ENCODE measurements at places on chromosomes 1 and 21.

GRCh38 chr1:19365721-19366120 is 53.6 kb downstream of the SLC66A1 start:
- no peak for DNase-seq

DNA sequence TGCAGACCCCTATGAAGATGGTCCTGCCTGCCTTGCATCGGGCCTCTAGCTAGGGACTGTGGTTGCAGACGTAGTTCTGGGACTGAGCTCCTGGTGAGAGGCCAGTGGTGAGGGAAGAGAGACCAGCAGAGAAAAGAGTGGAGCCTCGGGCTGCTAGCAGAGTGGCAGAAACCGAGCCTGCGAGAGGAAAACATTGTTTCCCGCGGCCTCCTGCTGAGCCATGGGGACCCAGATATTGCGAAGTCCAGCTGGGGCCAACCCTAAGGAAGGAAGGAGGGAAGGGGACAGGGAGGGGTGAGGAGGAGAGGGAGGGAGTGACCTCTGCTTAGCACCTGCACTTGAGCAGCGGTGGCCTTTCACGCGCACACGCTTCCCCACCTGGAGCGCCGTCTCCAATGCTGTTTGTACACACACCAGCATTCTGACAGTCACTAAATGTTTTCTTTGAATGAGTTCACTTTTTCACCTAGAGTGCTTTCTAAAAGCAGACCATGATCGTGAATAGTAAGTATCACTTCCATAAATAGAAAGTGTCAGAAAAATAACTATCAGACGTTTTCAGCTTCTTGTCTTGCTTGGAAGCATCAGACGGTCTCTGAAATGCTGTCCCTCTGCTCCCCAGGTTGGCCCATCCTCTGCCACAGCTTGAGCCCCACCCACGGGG is 2.5 kb upstream of the FNDC10 start:
- DNase-seq = no peak

- DNase-seq = no peak
Measured at GRCh38 chr1:2314803-2315673, 76.3 kb downstream of the MORN1 start.

GRCh38 chr1:5947978-5948680 is 44.1 kb downstream of the NPHP4 start:
- no peak for DNase-seq

DNA sequence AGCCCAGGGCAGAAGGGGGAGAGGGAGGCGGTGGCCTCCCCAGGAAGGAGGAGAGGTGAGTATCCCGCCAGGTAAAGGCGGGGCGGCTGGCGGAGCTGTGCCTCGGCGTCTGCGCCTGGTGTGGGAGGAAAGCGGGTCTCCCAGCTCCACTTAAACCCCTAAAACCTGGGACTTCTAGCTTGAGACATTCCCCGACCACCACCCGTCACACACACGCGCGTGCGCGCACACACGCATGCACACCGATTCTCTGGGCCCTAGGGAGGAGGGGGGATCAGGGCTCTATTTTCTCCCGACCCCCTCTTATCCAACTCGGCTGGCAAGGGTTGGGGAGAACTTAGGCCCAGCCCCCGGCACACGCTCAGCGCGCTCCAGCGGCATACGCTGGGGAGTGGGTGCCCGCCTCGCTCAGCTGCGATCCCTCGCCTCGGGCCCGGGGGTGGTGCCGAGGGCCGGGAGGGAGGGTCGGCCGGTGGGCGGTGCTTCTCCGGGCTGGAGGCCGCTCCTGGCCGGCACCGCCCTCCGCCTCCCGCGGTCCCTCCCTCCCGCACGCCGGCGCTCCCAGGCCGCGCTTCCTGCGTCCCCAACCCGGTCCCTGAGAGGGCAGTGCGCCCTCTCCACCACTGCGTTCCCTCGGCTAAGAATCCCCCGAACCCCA is at the start of gene TMEM51:
Gene TMEM51, plus strand, starts transcription at position 564 of the 658 bp plus-strand sequence. CDS start 61,341 bp downstream, outside the sequence.
- no peak for DNase-seq

GRCh38 chr1:24745711-24746413 is 615 bp downstream of the CLIC4 start:
- no peak for DNase-seq

DNA sequence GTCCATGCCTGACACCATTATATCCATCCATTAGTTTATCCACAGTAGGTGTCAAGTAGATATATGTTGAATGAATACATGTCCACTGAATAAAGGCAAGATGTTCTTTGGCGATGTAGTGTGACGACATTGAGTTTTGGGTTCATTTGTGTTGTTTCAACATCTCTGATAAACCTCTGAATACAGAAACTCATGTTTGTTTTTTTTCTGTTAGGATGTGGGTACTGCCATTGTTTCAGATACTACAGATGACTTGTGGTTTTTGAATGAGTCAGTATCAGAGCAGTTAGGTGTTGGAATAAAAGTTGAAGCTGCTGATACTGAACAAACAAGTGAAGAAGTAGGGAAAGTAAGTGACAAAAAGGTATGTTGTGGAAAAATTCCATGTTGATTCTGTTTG is 28.1 kb downstream of the MDM4 start:
- DNase-seq = no peak

GRCh38 chr1:154186852-154187501 is 4.9 kb downstream of the TPM3 start:
- DNase-seq = no peak

DNA sequence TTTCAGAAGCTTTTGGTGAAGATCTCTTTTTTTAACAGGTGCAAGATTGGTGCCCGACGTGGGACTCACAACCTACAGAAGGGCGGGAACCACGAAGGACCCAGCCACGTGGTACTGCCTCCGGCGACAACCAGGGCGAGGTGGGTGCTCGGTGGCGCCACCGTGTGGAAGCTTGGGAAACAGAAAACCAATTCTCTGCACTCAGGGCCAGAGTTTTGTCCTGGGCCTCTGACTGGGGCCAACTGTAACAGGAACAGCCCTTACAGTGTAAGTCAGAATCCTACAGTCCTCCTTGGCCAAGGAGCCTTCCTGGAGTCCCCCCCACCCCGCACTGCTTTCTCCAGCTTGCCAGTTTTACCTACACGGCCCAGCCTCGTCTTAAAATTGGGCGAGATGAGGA is 11.6 kb upstream of the S100A7A start:
- no peak for DNase-seq

DNA sequence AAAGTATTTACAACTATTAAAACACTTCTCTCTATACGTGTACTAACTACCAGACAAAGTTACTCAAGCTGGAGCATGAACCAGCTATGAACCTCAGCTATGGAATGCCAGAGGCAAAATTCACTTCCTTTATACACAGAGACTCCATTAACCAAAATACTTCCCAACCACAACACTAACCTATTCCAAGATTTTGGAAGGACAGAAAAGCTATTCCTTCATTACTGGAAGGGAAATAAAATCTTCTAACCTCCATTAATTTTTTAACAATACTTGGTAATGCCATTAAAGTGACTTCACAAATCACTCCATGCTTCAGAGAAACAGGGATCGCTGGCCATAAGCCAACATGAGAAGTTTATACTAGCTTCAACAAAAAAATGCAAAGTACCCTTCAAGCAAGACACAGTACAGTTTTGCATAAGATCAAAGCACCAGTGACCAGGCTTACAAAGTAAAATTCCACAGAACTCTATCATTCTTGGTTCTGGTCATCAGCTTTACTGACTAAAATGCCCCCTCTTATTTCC is 58.0 kb downstream of the PUM1 start:
- no peak for DNase-seq

GRCh38 chr1:16450863-16451481 is 10.4 kb downstream of the NECAP2 start:
- DNase-seq = no peak

GRCh38 chr1:189847613-189848012 is 630.1 kb downstream of the BRINP3 start:
- no peak for DNase-seq

- no peak for DNase-seq
Measured at GRCh38 chr1:8456308-8456912, 138.5 kb downstream of the SLC45A1 start.

- DNase-seq = no peak
Measured at GRCh38 chr1:104768466-104768865, 1018.8 kb downstream of the AMY1C start.

DNA sequence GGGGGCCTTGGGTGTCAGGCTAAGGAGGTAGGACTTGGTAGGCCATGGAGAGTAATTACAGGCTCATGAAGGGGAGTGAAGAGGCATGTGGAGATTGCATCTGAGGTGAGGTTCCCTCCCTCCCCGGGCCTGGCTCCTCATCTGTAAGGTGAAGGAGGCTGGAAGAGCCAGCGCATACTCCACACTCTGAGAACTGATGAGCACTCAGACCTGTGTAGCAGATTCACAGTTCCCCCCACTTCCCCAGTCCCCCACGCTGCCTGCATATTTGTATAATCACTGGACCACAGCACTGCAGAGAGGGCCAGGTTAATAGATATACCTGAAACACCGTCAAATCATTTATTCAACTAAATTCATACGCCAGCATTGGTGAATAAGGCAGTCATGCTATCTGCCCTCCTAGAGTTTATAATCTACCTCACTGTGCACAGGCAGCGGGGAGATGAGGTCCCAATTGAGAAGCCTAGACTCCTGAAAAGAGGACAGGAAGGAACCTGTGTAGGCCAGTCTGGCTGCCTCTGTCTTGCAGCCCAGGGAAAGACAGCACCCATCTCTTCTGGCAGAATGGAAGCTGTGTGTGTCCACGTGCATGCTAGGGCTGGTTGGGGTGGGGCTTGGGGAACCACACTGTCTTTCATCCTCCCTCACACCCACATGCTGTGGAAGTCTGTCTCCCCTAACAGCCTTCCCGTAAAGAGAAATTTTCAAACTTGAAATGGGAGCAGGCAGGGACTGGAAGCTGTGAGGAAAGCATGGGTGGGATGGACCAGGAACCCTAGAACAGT is 110.6 kb upstream of the ATP1A1 start:
- DNase-seq = no peak

- no peak for DNase-seq
Measured at GRCh38 chr1:61459345-61459744, 265.6 kb downstream of the TM2D1 start.

GRCh38 chr1:203796236-203796605 is 798 bp downstream of the ZBED6 start:
- DNase-seq = no peak

- DNase-seq = no peak
Measured at GRCh38 chr1:247293047-247293446, 37.2 kb downstream of the VN1R5 start.

DNA sequence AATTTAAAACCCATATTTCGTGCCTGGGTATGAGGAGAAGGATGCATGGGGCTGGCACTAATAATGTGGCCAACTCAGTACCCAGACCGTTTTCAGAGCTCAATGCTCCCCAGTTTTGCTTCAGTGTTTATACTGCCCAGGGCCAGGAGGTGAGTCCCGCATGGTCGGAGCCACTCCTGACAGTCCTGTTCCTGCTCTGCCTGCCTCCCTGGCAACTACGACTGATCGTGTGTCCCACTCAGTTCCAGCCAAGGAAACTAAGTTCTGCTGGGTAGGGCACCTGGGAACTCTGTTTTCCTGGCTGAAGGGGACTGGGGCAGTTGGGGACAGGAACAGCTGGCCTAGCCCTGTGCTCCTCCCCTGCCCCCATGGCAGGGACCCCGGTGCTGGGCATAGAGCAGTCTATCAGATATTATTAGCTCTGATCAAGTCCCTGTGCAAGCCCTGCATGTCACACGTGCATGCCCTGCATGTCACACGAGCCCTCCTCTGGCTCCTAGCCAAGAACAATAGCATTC is 19.2 kb downstream of the S100A7 start:
- no peak for DNase-seq

- no peak for DNase-seq
Measured at GRCh38 chr1:170483051-170483450, 48.9 kb upstream of the GORAB start.

DNA sequence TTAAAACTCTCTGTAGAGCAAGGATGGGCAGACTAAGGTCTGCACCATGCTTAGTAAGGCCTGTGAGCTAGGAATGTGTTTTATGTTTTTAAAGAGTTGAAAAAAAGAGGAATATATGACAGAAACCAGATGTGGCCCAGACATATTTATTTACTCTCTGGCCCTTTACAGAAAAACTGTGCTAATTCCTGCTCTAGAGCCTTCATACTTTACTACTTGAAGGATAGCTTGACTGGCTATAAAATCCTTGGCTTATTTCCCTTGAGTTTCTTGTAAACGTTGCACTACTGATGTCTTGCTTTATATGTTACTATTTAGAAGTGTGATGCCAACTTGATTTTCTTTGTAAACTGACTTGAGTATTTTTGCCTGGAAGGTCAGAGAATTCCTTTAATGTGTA is 33.5 kb downstream of the CTBS start:
- no peak for DNase-seq

DNA sequence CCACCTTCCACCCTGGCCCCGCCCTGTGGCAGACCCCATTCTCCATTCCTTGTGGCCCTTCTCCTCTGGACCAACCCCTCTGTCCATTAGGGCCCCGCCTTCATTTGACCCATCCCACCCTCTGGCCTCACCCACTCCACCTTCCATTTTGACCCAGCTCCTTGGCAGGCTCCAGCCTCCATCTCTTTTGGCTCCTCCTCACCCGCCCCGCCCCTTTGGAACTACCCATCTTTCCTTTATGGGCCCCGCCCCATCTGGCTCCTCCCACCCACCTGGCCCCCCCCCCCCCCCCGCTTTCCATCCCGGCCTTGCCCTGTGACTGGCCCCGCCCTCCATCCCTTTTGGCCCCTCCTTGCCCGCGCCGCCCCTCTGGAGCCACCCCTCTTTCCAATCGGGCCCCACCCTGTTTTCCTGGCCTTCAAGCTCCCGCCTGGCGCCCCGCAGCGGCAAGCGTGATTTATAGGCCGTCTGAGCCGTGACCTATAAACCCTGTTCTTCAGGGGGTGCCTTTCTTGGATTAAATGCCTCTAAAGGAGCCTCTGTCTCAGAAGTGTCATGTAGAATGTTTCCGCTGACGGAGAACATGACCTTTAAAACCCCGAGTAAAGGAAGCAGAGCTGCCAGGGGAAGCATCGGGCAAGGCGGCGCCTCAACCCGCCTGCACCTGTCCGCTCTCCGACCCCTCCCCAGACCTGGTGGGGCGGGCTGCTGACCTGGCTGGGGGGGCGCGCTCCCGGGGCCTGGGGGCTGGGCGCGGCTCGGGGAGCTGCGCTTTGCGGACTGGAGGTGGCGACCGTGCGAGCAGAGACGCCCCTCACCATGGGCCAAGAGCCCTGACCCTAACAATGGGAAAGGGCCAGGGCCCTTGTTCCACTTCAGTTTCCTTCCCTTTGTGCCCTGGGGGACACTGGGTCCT is 178.0 kb downstream of the CAMTA1 start:
- DNase-seq = no peak

GRCh38 chr21:34344584-34344983 is 19.2 kb upstream of the KCNE2 start:
- DNase-seq = no peak

GRCh38 chr1:107689159-107689558 is 275.8 kb downstream of the VAV3 start:
- no peak for DNase-seq

DNA sequence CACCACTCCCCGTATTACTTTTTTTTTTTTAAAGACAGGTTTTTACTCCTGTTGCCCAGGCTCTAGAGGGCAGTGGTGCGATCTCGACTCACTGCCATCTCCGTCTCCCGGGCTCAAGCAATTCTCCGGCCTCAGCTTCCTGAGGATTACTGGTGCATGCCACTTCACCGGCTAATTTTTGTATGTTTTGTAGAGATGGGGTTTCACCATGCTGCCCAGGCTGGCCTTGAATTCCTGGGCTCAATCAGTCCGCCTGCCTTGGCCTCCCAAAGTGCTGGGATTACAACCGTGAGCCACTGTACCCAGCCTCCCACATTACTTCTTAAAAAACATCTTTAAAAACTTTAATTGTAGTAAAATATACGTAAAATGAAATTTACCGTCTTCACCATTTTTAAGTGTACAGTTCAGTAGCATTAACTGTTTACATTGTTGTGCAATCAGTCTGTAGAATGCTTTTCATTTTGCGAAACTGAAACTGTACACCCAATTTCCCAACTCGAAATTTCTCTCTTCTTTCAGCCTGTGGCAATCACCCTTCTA is 77.0 kb downstream of the ZMYM4 start:
- DNase-seq = no peak

- DNase-seq = no peak
Measured at GRCh38 chr1:22313321-22313720, 138.3 kb upstream of the ZBTB40 start.
